Activated CD4-positive, alpha-beta T cell treated with anti-CD3 and anti-CD28 coated beads, Interleukin-2, amount 10 ng/mL, durations not matched to agents 24 days and 14 days (primary cell): ENCODE measurements at places on chromosomes 16 and 17.

GRCh38 chr17:76265624-76266243 lies 586 bp downstream of the UBALD2 start:
- peak; percentile 90 for DNase-seq

DNA sequence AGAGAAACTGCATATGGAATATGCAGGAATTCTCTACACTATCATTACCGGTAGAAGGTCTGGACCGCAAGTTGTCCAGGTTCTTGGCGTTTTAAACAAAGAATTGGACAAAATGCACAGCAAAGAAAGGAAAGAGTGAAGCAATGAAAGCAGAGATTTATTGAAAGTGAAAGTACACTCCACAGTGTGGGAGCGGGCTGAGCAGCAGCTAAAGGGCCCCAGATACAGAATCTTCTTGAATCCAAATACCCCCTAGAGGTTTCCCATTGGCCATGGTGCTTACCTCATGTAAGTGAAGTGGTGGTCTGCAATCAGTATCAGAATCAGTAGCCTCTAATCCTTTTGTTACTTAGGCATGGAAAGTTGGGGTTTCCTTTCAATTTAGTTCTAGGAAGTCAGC lies 178.5 kb upstream of the IRX3 start:
- no peak for DNase-seq

- DNase-seq: no peak
Measured at GRCh38 chr17:37106049-37106448, 157.3 kb downstream of the AATF start.

GRCh38 chr17:78759203-78759968 lies 22.7 kb downstream of the CYTH1 start:
- peak; percentile 94 for DNase-seq

DNA sequence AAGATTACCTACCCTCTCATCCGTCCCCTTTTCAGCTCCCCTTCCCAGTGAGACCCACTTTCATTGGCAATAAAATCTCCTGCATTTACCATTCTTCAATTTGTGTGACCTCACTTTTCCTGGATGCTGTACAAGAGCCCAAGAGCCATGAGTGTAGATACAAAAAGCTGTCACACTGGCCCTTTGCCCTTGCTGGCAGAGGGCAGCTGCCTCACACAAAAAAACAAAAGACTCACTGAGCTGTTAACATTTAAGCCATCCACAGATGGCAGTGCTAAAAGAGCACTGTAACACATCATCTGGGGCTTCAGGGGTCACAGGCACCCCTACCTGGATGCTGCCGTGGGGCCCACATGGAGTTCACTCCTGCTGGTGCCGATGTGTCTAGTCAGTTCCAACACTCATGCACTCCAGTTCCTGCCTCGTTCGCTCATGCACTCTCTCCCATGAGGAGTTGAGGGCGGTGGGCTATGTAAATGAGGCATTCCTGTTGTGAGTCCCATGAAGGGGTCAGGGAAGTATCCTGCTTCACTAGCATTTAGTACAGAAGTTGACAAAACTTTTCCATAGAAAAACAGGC lies 123.1 kb downstream of the CA10 start:
- DNase-seq: no peak

GRCh38 chr16:10885246-10885645 lies 8.2 kb downstream of the CIITA start:
- no peak for DNase-seq

DNA sequence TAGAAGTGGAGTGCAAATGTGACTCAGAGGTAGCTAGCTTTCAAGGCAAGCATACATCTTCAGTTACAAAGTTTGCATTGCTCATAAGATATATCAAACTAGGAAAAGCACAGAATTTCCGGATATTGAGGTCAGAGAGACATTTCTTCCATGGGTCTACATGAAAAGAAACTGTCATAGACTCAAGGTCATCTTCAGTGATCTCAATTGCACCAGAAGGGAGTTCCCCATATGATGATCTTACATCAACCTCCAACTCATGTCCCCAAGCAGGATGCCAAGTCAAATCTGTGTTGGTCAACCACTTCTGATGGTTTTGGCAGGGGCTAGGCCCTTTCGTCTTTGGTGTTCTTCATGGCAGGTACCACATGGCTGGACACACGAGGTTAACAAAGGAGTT lies 459.9 kb upstream of the MAF start:
- DNase-seq: no peak

GRCh38 chr17:38677819-38678218 lies 3.1 kb upstream of the EPOP start:
- no peak for DNase-seq

DNA sequence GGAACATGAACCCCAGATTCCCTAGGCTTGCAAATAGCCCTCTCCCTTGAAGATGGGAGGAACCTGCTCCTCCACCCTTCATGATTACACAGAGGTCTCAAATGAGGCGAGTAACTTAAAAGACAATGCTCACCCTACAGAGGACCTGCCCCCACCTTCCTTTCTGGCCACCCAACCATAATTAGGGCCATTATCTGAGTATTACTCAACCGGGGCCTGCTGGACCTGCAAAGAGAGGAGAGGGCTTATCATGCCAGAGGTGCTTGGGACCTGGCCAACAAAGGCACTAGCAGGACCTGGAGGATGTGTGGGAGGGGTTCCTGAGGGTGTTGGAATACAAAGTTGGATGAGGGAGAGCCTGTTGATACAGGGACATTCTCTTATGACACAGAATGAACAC lies 42.4 kb downstream of the RNF157 start:
- DNase-seq: no peak

DNA sequence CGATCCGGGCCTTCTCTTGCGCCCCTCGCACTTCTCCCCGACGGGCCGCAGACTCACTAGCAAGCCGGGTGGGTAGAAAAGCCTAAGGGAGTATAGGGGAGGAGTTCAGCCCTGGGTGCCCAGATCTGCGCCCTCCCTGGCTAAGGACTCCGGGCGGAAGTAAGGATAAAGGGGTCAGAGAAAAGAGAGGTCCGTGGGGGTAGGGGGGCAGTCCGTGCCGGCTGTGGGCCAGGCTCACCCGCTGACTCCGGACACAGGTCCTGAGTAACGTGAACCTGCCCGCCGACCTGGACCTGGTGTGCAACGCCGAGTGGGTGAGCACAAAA lies 1.8 kb downstream of the NAGS start:
- no peak for DNase-seq

DNA sequence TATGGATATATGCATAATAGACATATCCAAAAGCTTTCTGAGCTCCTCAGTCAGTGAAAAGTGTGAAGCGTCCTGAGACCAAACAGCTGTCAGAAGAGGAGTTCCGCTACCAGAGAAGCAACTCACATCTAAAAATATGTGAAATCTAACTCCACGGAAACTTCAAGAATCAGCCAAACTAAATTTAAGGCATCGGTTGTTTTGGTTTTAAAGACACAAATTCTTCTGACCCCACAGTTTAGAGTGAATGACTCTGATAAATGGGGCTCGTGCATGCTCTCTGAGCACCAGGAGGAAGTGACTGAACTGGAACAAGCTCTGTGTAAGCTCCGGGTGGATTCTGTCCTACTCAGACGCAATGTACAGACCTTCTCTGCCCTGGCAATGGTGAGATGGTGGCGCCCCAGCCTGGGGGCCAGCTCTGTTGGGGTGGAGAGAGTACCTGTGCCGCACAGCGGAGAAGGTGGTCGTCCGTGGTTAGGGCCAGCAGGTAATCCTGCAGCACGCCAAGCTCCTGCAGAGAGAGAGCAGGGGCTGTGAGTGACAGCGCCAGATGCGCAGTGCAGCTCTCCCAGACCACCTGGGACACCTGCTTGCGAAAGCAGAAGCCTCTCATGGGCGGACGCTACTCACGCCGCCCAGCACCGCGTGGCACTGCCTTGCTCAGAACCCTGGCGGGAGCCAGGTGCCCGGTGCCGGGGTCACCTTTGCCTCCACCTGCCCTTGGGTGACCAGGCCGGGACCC lies 44.4 kb upstream of the ATP2A3 start:
- DNase-seq: no peak

DNA sequence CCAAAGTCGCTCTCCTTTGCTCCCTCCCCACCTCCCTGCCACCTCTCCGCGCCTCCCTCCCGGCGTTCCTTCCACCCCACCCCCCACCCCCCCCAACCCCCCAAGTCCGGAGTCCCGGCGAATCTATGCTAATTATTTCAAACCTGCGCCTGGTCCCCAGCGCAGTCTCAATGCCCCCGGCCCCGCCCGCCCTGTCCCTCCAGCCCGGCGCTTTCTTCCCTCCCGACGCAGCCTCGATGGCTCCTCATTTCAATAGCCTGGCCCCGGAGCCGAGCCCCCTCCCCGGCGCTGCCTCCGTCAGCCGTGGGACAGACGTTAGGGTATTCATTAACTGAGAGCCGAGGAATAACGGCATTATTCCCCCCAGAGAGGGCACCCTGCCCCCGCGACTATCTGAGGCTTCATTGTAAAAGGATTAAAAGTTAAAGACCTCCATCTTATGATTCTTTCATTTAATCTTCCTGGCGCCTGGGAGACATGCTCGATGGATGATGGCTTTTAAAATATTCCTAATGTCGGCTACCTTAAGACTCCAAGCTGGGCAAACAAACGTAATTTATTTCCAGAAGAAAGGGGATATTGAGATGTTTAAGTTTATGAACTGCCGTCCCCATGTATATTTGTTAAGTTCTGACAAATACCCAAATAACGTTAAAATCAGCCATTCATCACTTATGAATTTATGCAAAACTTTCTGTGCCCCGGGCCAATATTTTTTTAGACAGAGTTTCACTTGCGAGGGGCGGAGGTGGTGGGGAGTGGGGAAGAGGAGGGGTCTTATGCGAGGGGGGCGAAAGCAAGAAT lies 3.4 kb downstream of the NOG start:
- DNase-seq: no peak

DNA sequence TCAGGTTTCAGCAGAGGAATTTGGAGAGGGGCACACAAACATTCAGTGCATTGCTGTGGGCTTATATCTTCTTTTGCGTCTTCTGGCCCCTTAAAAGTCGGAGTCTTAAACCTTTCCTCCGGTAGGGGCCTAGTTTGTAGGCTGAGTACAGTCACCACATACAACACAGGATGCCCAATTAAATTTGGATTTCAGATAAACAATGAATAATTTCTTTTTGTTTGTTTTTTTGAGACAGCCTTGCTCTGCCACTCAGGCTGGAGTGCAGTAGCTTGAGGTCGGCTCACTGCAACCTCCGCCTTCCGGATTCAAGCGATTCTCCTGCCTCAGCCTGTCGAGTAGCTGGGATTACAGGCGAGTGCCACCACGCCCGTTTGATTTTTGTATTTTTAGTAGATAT lies 26.7 kb upstream of the ADORA2B start:
- no peak for DNase-seq

- DNase-seq: no peak
Measured at GRCh38 chr17:57550016-57550415, 195.1 kb downstream of the CCDC182 start.

DNA sequence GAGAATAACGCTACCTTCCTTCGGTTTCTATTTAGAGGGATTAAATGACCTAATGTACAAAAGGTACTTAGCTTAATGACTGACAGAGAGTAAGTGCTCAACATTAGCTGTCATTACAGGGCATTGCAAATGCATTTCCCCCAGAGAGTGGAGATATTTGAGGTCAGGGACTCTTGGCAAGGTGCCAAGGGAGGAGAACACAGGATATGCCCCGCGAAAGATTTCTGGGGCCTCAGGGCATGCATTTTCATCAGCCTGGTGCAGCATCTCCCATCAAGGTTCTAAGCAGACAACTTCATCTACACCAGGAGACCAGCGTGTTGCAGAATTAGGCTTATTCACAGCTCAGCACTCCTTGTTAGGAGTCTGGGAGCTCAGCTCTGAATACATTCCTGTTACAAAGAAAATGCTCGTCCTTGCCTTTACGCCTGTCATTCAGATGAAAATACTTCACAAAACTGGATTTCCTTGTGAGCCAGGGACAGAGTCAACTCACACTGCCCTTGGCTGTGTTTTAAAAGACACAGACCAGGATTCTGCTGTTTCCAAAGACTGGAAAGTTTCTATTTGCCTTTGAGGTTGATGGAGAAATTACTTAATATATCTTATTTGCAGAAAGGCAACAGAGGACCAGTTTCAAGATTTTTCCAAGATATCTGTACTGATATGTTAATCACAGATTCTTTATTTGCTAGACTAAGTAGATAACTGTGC lies 108.2 kb downstream of the VAT1L start:
- DNase-seq: no peak

GRCh38 chr16:70612931-70613330 lies 33.4 kb upstream of the IL34 start:
- no peak for DNase-seq

DNA sequence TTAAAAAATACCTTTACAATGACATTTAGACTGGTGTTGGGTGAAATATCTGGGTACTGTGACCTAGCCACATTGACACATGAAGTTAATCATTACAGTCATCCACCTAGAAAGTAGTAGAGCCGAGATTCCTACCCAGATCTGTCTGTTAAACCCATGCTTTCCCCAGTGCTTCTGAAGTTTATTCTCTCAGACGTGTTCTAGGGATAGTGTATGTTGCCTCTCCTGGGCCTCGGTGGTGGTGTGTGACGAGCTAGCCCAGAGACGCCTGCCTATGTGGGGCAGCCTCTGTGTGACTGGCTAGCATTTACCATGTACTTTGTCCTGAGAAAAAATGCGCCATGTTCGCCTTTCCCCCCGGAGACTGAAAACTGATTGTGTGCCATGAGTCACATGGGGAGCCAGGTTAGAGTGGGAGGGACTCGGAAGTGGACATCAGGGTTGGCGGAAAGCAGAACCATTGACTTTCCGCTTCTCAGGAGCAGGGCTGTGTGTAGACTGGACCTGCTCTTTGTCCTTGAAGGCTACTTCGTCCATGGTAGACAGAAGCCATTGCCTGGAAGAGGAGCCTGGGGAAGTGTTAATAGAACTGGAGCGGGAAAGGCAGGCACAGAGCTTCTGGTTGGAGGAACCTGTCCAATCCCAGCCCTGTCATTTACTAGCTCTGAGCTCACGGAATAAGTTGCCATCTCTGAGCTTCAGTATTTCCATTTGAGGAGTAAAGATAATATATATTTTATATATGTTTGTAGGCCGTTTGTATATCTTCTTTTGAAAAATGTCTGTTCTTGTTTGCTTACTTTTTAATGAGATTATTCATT lies 235.5 kb downstream of the SNX29 start:
- DNase-seq: no peak

DNA sequence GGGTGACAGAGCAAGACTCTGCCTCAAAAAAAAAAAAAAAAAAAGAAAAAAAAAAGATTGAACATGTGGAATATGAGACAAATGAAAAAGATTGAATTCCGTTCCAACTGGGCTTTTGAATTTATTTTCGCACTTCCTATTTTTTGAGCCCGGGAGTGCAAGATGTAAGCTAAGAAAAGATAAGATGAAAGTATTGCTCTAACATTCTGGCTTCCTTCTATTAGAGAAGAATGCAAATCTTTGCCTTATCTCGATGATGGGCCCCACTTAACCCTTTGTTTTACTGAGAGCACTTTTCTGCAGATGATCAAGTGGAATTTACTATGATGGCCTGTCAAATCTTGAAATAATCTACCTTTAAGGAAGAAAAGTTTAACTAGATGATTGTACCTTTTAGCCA lies 96.3 kb downstream of the WWOX start:
- no peak for DNase-seq

- DNase-seq: no peak
Measured at GRCh38 chr17:74632617-74633016, 9.1 kb upstream of the CD300E start.

- no peak for DNase-seq
Measured at GRCh38 chr17:33269337-33270060, 23.6 kb downstream of the ASIC2 start.
